Left ventricle myocardium superior (tissue), 1 donor: ENCODE measurements at places on chromosomes 13 and 19. TPM values are rescaled to one million over a fixed set of nuclear protein-coding genes. Genes with fewer than 3 reads are reported as not detected.

The KLK14 gene
- total RNA-seq, result 0.89 TPM

The MEIOSIN gene
- not detected for total RNA-seq

The ZNF699 gene
- 2.7 TPM for total RNA-seq

The UPF3A gene
- total RNA-seq, result 22.2 TPM

The ZNF470 gene
- total RNA-seq, result 4.2 TPM

The CEACAM20 gene
- not detected for total RNA-seq

The VSTM1 gene
- not detected for total RNA-seq

The SLC6A16 gene
- 1.1 TPM for total RNA-seq

The EFNB2 gene
- 9.2 TPM for total RNA-seq

The ZNF677 gene
- total RNA-seq, result 22.9 TPM

The OLFM2 gene
- total RNA-seq, result 1.8 TPM

The CIC gene
- total RNA-seq, result 37.1 TPM

The FBXO27 gene
- total RNA-seq, result 9.7 TPM

The TPTE2 gene
- not detected for total RNA-seq

The CLDN10 gene
- total RNA-seq, result not detected
